ENCODE measurements at places on chromosomes 1 and 21. TPM values are rescaled to one million over a fixed set of nuclear protein-coding genes. Genes with fewer than 3 reads are reported as not detected.

Gene TENT5C
- 2.8 TPM for total RNA-seq

Gene ANGPTL3
- not detected for total RNA-seq

Gene PAQR6
- 1.4 TPM for total RNA-seq

Gene CCDC185
- total RNA-seq = not detected

Gene NKAIN1
- 3.3 TPM for total RNA-seq

GRCh38 chr1:156797212-156797871 lies 19.3 kb downstream of the SH2D2A start:
- H3K4me1 ChIP-seq = peaks cover 16% of the 10 kb centered on the region
- peak; percentile 56 for DNase-seq
- H3K36me3 ChIP-seq = no peaks in the 10 kb centered on the region
- no peaks in the 10 kb centered on the region for H3K27me3 ChIP-seq
- peak overlapping the region; percentile 55 for H3K27ac ChIP-seq

DNA sequence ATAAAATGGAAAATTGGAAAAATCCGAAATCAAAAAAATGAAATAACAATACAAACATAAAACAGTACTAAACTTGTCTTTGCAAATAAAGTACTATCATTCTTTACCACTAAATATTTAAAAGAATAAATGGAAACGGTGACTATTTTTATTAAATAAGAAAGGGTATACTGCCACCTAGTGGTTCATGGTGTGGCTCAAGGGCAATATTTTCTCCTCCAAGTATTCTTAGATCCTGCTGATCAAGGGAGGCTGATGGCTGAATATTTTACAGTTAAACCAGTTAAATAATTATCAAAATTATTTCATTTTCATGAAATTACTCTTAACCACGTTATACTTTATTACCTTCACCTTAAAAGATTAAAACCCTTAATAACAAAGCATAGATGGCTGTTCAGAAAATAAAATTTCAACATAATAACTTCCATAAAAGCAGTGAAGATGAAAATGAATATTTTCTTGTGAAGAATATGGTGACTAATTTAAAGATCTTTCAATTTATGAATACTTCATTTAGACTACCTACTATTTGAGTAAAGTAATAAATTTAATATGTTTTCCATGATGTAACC lies 1793.9 kb downstream of the NCAM2 start:
- no peaks in the 10 kb centered on the region for H3K36me3 ChIP-seq
- H3K4me3 ChIP-seq = no peak overlapping the region
- peak; percentile 36 for DNase-seq
- H3K4me1 ChIP-seq = no peaks in the 10 kb centered on the region
- no peaks in the 10 kb centered on the region for H3K27me3 ChIP-seq

DNA sequence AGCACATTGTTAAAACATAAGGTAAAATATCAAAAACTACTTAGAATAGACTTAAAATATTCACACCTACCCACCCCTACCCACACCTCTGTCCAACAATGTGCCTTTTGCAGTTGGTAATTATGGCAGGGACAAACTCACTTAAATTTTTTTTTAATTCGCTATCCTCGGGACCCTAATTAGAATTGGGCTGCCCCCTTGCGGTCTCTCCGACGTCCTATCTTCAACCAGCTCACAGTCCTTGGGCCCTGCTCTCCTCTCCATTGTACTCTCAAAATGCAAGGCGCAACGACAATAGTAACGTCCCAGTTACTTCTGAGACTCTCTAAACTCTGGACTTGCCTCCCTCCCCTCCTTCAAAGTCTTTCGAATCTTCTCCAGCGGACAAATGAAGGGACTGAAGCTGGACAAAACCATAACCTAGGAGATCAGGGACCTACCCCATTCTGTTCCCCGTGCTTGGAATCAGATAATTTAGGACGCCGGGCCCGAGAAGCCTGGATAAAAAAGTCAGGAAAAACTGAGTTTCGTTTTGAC lies 1.1 kb upstream of the CIART start:
- peaks cover 12% of the 10 kb centered on the region for H3K4me1 ChIP-seq
- H3K27me3 ChIP-seq = no peaks in the 10 kb centered on the region
- no peaks in the 10 kb centered on the region for H3K36me3 ChIP-seq

- no peaks in the 10 kb centered on the region for H3K36me3 ChIP-seq
- no peaks in the 10 kb centered on the region for H3K4me1 ChIP-seq
- no peak for DNase-seq
Measured at GRCh38 chr1:243903895-243904294, 53.9 kb upstream of the AKT3 start.

GRCh38 chr1:175413367-175413766 lies 220.8 kb upstream of the KIAA0040 start:
- no peaks in the 10 kb centered on the region for H3K4me1 ChIP-seq
- DNase-seq = no peak
- no peak overlapping the region for H3K27ac ChIP-seq
- H3K4me3 ChIP-seq = no peak overlapping the region
- no peaks in the 10 kb centered on the region for H3K36me3 ChIP-seq

- no peaks in the 10 kb centered on the region for H3K27me3 ChIP-seq
- no peak overlapping the region for H3K4me3 ChIP-seq
- H3K27ac ChIP-seq = peak overlapping the region; percentile 2
- H3K36me3 ChIP-seq = no peaks in the 10 kb centered on the region
Measured at GRCh38 chr21:45387506-45387905, 17.5 kb upstream of the COL18A1 start.

DNA sequence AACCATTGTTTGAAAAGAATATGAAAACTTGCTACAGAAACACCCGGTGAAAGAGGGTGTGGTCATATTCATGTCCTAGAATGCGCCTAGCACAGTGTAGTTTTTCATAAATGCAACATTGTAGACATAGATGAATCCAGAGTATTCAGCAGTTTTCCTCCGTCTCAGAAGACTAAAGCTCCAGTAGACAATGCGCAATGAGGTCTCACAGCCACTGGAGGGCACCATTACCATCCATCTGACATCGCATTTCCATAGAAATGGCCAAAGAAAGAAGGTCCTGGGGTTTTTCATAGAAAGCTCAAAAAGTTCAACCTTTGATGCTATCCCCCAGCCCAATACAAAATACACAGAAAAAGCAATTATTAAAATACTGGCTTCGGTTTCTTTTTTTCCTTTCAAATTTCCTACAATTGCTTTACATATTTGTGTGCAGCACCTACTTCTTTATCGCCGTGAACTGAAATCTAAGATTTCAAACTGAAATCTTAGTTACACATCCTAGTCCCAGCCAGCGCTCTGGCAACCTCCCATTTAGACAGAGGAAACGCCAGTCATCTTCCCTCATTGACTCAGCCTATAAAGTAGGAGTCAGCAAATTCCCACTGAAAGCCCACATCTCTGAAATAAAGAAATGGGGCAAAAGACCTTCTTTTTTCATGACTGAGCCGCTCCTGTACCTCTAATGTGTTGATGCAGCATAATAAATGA lies 3.9 kb upstream of the CD58 start:
- DNase-seq = peak; percentile 54
- no peak overlapping the region for H3K27ac ChIP-seq
- no peaks in the 10 kb centered on the region for H3K36me3 ChIP-seq
- no peaks in the 10 kb centered on the region for H3K4me1 ChIP-seq
- H3K27me3 ChIP-seq = no peaks in the 10 kb centered on the region
